Heart left ventricle (tissue), 16 donors: ENCODE measurements at places on chromosomes 4 and X. TPM values are rescaled to one million over a fixed set of nuclear protein-coding genes. Genes with fewer than 3 reads are reported as not detected.

Gene WDR13
- 209 TPM for polyA plus RNA-seq

Gene TEX13D
- not detected for polyA plus RNA-seq

GRCh38 chrX:149044471-149044870 lies 460.6 kb downstream of the IDS start:
- DNase-seq, result no peak

Gene TRIM60
- polyA plus RNA-seq, result not detected
